CD4-positive, alpha-beta T cell treated with Interferon gamma for 1 hour (primary cell): ENCODE measurements at places on chromosomes 2 and 18.

- DNase-seq = no peak
These were observed 29.5 kb downstream of the GLI2 start for GRCh38 chr2:120764991-120765677.

DNA sequence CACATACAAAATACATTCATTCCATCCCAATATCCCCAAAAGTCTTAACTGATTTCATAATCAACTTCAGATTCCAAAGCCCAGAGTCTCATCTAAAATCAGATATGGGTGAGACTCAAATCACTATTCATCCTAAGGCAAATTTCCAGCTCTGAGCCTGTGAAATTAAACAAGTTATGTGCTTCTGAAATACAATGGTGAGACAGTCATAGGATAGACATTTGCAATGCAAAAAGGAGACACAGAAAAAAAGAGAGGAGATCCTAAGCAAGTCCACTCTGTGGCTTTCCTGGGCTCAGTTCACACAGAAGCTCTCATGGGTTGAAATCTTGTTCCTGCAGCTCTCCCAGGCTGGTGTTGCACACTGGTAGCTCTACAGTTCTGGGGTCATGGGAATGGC, 18.3 kb downstream of the ZNF892 start:
- DNase-seq = no peak

DNA sequence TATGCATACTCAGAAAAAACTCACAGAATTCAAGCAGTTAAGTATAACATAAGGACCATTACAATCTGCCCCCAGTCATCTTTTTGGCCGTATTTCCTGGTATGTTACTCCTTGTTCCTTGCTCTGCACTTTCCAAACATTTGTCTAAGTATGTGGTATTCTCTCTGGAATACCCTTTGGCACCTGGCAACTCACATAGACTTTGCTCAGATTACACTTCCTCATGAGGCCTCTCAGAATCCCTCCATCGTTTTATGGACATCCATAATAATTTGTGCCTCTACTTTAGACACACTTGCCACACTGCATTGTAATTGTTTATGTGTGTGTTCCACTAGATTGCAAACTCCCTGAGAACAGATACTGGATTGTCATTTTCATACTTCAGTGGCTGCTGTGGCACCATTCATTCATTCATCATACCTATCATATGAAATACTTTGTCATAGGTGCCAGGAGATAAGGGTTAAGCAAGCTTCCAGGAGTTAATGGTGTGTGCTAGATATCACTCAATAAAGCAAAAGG, 84.0 kb downstream of the HIBCH start:
- no peak for DNase-seq

DNA sequence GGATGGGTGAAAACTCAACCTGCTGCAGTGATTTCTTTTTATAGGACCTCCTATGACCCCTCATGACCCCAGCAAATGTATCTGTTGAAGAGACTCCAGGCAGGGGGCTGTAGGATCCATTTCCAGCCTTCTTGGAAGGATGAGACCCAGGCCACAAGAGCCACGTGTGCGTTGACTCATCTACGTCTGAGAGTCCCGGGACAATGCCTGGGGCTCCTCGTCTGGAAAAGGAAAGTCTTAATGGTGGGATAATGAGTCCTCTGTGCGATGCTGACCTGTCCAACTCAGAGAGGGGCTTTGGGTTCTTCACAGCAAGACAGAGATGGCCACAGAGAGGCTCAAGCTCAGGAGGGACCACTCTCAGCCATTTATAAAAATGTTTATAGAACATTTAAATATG, 80.8 kb downstream of the SMIM21 start:
- DNase-seq = no peak

DNA sequence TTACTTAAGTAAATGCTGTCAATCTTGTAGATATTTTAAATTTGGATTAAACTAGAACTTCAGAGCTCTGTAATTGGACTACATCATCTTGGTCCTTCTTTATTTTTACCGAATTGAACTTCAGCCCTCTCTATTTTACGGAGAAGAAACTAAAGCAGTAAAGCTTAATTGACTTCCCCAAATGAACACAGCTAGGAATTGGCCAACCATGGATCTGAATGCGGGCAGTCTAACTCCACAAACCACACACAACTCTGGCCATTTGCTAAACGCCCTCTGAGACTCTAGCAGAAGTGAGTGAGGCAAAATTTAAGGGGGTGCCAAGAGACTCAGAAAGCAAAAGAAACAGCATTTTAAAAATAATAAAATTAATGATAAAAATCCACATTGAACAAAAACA, 86.3 kb upstream of the KCTD1 start:
- DNase-seq = no peak

DNA sequence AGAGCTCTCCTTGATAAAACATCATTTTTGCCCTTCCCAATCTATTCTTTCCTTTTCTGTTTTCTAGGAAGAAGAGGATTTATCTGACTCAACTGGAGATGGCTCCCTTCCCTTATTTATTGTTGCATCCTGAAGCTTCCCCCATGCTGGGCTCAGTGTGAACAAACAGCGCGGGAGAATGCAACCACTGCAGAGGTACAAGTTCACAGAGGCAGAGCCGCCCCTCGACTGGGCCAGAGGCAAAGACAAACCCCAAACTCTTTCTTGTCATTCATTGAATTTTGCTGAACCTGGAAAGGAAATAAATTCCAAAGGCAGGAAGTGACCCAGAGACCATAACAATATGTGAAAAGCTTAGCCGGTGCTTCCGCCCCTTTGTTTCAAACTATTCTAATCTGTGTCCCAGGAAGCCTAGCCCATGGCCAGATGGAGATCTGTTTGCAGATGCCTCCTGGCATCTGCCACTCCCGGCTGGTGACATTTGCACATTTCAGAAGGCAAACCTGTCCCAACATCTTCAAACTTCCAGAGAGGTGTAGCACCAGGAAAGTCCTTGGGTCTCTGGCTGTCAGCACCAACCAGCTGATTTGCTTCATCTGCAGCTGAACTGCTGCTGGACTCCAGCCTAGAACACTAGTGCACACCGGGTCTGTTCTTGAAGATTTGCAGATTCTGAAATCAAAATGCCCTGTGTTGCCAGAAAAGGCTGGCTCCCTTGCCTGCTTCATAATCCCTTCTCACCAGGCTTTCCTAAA, 79.4 kb upstream of the MAP4K3 start:
- no peak for DNase-seq

GRCh38 chr2:43676322-43677050, at the start of gene C1GALT1C1L:
Gene C1GALT1C1L (minus strand): TSS chr2:43676429. CDS start chr2:43676322, 107 bp downstream.
- peak; percentile 12 for DNase-seq

- no peak for DNase-seq
These were observed 572.0 kb upstream of the ZEB2 start for GRCh38 chr2:145091967-145092366.

DNA sequence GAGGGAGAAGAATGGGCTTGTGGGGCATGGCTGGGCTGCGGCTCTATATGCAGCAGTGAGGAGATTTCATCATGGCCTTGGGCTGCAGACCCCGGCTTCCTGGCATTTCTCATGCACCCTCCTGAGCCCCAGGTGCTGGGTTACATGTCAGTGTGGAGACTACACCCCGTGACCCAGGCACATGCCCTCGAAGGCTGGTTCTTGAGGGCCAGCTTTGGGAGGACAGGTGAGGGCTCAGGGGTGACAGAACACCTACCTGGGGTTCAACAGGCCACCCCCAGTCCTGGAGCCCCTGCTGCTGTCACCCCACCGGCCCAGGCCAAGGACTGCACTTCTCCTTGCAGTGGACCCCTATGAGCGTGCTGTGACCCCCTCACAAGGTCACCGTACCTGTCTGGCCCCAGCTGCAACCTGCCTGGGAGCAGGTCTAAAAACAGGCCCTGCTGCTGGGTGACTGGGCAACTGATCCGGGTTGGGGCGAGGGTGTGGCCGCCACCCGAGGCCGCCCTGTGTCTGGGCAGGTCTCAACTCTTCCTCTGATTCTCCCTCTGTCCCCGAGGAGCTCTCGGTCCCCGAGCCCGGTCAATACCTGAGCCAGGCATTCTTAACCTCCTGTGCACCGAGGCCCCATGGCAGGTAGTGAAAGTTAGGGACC, 94.8 kb upstream of the OTOS start:
- DNase-seq = no peak

GRCh38 chr2:70947556-70948184, 12.0 kb downstream of the ATP6V1B1 start:
- no peak for DNase-seq

- DNase-seq = no peak
These were observed 159.4 kb downstream of the AGPS start for GRCh38 chr2:177551989-177552421.

DNA sequence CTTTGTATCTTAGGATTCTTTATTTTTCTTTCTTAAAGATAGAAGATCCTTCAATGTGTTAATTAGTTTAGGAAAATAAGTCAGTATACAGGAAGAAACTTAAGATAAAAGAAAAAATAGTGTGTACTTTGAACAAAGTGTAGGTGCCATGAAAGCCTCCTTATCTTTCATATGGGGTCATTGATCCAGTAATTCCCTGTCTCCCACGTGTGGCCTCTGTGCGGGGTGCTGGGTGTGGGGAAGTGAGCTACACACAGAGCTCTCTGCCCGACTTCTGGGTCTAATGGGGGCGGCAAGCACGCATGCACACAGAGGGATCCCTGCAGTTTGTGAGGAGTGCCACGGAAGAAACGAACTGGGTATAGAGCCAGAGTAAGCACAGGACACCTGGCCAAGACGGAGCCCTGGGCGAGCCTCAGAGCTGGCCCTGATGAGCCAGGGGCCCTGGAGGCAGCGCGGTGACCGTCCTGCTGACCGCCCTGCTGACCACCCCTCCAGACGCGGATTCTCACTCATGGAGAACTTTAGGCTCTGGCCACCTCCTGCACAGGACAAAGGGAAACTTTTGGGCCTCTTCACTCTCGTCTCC, 253.5 kb downstream of the ACKR3 start:
- no peak for DNase-seq

GRCh38 chr18:4248686-4249085, 206.4 kb downstream of the DLGAP1 start:
- no peak for DNase-seq

- peak; percentile 66 for DNase-seq
These were observed 278.0 kb downstream of the NEDD4L start for GRCh38 chr18:58321986-58322385.

- DNase-seq = no peak
These were observed 17.5 kb downstream of the UXS1 start for GRCh38 chr2:106176446-106177099.

DNA sequence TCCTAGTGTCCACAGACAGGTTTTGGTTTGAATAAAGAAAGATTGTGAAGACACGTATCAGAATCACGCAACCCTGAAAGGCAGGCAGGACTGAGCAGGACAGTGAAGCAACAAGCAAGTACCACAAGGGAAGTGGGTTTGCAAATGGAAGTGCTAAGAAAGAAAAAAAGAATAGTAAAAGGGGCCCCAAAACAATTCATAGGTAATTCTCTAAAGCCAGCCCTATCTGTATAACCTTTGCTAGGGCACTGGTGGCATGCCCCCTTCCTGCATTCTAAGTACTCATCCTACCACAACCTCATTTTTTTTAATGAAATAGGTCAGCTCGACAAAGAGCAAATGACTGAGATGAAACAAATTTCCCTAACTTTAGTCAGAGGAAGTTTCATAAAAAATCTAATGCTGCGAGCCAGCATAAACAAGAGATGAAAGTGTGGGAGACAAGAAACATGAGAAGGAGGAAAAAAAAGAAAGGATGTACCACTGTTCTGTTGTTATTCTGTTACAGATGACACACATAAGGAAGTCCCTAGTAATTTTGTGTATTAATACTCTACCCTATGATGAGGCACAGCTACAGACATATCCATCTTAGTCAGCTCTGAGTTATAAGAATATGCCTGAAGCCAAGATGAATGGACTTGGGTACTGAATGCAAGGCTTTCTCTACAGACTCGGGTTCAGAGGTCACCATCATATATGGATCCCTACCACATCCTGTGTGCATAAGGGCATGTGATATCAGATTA, 32.2 kb downstream of the IKZF2 start:
- DNase-seq = peak; percentile 1

DNA sequence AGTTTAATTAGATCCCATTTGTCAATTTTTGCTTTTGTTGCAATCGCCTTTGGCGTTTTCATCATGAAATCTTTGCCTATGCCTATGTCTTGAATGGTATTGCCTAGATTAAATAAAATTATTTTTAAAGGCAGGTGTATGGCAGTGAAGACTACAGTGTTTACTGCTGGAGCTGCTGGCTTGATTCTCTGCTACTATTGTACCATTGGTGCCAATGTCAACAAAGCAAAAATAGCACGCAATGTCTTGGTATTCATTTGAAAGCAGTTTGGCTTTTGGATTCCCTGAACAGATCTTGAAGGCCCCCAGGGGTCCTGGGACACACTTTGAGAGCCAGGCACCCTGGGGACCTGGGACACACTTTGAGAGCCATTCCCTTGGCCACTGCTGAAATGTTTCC, 125.4 kb upstream of the ACKR3 start:
- no peak for DNase-seq

DNA sequence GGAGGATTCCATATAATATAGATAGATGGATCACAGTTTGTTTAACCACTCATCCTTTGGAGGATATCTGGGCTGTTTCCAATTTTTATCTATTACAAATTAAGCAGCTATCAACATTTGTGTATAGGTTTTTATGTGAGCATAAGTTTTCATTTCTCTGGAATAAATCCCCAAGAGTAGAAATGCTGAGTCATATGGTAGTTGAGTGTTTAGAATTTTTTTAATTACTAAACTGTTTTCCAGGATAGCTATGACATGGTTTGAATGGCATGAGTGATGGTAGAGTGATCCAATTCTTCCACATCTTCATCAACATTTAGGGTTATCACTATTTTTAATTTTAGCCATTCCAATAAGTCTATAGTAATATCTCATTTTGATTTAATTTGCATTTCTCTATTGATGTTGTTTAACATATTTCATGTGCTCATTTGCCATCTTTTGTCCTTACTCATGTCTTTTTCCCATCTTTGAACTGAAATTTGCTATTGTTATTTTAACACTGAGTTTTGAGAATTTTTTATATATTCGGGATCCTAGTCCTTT, 31.4 kb downstream of the ABCB11 start:
- DNase-seq = no peak

DNA sequence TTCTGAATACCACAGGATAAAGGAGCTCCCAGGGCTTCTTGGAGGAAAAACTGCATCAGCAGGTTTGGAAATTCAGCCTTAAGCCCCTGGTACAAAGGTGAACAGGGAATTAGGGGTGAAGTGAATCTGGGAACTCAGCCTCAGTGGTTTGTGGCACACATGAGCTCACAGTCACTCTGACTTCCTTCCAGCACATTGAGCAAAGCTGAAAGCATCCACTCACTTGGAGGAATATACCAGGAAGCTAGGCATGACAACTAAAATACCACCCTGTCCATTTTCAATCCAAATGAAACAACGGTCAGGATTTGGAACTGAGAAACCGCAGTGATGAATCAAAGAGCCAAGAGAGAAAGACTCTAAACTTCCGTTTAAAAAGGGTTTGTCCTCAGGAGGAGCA, 216.1 kb downstream of the ICOS start:
- DNase-seq = no peak

GRCh38 chr2:55493220-55493619, 26.3 kb upstream of the CFAP36 start:
- no peak for DNase-seq

DNA sequence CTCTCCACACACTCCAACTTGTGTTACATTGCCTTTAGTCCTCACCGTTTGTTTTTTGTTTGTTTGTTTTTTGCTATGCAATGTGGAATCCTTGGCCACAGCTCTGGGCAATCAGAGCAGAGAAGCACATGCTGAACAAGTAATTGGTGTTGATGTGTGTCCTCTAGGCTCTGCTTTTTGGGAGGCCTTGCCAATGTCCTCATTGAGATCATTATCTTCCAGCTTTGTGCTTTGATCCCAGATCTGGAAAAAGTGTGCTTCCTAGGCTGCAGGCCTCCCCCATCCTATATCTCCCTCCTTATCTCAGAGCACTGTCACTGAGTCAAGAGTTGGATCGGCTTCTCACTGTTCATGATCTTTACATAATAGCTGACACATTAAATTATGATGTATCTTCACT, 25.9 kb downstream of the OSR1 start:
- no peak for DNase-seq
